ENCODE measurements at places on chromosomes 3 and 15. TPM values are rescaled to one million over a fixed set of nuclear protein-coding genes. Genes with fewer than 3 reads are reported as not detected.

DNA sequence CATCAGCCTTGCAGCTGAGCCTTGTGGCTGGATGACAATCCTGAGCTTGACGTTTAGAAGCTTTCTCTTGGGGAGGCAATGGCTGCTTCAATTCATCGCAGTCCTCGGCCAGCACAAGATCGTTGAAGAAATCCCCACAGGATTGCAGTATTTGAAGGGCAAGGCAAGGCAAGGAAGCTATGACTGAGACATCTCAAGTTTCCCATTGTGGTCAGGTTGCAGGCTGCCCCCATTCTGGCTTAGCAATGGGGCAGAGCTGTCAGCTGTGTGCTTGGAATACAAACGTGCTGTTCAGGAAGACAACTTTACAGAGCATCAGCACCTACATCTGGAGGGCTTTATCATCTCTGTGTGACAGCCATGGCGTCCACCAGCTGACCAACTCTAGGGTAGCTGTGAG, 275.9 kb upstream of the TBL1XR1 start:
- no peaks in the 10 kb centered on the region for H3K36me3 ChIP-seq
- H3K4me1 ChIP-seq: peaks cover 4% of the 10 kb centered on the region
- no peak overlapping the region for H3K27ac ChIP-seq

DNA sequence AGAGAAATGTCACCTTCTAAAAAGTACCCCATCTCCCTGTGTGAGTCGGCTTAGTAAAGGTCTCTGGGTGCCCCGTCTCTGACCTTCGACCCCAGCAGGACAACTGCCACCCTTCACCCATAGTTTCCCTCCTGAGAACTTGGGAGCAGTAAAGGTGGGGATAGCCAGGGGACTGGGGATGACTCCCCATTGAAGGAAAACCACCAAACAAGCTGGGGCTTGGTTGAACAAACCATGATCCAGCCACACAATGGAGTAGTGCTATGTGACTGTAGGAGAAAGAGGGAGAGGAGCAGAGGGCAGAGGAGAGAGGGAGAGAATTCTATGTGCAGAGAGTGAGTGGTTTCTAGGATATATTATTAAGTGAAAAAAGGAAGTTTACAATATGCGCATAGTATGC, 33.7 kb downstream of the IDH3A start:
- H3K27me3 ChIP-seq: no peaks in the 10 kb centered on the region
- no peaks in the 10 kb centered on the region for H3K36me3 ChIP-seq
- H3K4me1 ChIP-seq: no peaks in the 10 kb centered on the region
- no peak for DNase-seq
- no peak overlapping the region for H3K4me3 ChIP-seq

GRCh38 chr15:99507504-99508310, 58.1 kb upstream of the MEF2A start:
- no peaks in the 10 kb centered on the region for H3K27me3 ChIP-seq
- DNase-seq: no peak
- H3K36me3 ChIP-seq: no peaks in the 10 kb centered on the region
- peak overlapping the region; percentile 8 for H3K4me3 ChIP-seq
- H3K4me1 ChIP-seq: peaks cover 39% of the 10 kb centered on the region

The TNFSF10 gene
- 140 TPM for total RNA-seq

- no peaks in the 10 kb centered on the region for H3K4me1 ChIP-seq
- no peaks in the 10 kb centered on the region for H3K27me3 ChIP-seq
- H3K36me3 ChIP-seq: no peaks in the 10 kb centered on the region
- no peak overlapping the region for H3K27ac ChIP-seq
- H3K4me3 ChIP-seq: no peak overlapping the region
These were observed 503.9 kb upstream of the MDFIC2 start for GRCh38 chr3:70816346-70816745.

All from upper lobe of right lung (tissue), 1 donor.